ENCODE measurements at places on chromosomes 5 and 9. TPM values are rescaled to one million over a fixed set of nuclear protein-coding genes. Genes with fewer than 3 reads are reported as not detected.

DNA sequence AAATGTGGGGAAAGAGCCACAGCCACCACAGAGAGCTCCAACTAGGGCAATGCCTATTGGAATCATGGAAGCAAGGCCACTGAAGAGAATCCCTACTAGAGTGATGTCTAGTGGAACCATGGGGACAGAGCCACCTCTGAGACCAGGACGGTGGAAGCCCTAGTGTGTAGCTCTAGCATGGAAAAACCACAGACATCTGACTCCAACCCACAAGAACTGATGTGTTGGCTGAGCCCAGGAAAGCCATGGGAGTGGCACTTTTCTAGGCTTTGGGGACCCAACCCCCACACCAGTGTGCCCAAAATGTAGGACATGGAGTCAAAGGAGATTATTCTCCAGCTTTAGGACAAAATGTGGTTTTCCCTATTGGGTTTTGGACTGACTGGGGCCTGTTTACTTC, 721.9 kb downstream of the BRINP1 start:
- DNase-seq, result no peak

DNA sequence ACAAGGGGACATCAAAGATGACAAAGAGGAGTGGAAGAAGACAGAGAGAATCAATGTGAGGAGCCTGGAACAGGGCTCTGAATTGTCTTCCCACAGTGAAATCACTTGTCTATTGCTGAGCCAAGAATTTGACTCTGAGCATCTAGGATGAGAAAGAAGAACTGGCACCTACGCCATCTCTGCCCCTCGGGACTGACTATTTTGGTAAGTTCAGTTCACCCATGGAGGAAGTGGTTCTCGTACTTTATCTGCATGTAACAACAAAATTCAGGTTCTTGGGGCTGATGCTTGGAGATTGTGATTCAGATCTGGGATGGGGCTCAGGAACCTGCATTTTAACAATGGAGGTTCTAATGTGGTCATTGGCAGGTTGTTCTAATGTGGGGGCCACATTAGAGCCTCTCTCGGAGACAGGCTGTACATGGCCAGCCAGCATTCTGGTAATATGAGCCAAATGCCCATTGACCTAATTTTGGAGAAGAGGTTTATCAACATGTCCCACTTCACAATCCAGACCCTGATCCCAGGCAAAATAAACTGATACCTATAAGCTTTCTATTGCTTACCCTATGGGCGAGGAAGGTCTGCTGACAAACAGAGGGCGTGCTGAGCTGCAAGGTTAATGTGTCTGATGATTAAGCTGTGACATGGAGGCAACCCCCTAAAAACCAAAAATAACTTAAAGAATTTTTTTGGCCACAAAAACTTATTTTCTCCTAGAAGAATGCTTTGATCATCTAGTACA, 2.7 kb upstream of the IL12B start:
- DNase-seq, result no peak

DNA sequence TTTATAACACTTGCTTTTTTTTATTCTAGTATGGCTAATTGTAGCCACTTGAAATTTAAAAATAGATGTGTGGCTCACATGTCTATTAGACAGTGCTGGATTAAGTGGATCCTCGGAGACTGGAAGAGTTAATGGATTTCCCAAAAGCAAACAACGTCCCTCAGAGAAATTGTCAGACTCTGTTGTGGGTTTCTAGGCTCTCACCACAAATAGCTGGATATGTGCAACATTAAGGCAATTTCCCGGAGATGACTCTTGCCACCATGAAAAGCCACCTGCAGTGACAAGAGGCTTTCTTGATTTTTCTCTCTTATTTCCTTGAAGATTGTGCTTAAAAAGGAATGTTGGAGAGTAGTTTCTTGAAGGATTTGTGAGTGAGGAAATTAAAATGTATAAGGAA, 43.2 kb downstream of the TMEM167A start:
- DNase-seq, result no peak

- peak; percentile 15 for DNase-seq
These were observed 31.7 kb downstream of the NRG2 start for GRCh38 chr5:140011297-140011802.

The EIF4E1B gene
- total RNA-seq, result not detected

The TTLL11 gene
- 7.3 TPM for total RNA-seq

All from fibroblast of the aortic adventitia (primary cell).